Kidney (tissue), 22 donors: ENCODE measurements at places on chromosomes 1 and 21. TPM values are rescaled to one million over a fixed set of nuclear protein-coding genes. Genes with fewer than 3 reads are reported as not detected.

NENF gene
- polyA plus RNA-seq, result 210 TPM

CRNN gene
- not detected for polyA plus RNA-seq

MGST3 gene
- polyA plus RNA-seq, result 545 TPM

- no peak overlapping the region for H3K4me3 ChIP-seq
- H3K4me1 ChIP-seq, result no peaks in the 10 kb centered on the region
- no peaks in the 10 kb centered on the region for H3K36me3 ChIP-seq
- no peak overlapping the region for H3K27ac ChIP-seq
- H3K27me3 ChIP-seq, result no peaks in the 10 kb centered on the region
Observed at GRCh38 chr1:150049926-150050325, 17.6 kb upstream of the VPS45 start.

- DNase-seq, result no peak
- no peaks in the 10 kb centered on the region for H3K36me3 ChIP-seq
- H3K27me3 ChIP-seq, result no peaks in the 10 kb centered on the region
- no peak overlapping the region for H3K4me3 ChIP-seq
- no peak overlapping the region for H3K27ac ChIP-seq
Observed at GRCh38 chr21:37783016-37783415, 133.2 kb downstream of the KCNJ6 start.

- H3K4me1 ChIP-seq, result peaks cover 16% of the 10 kb centered on the region
- no peak for DNase-seq
- H3K27ac ChIP-seq, result no peak overlapping the region
- no peak overlapping the region for H3K4me3 ChIP-seq
- H3K36me3 ChIP-seq, result no peaks in the 10 kb centered on the region
- H3K27me3 ChIP-seq, result no peaks in the 10 kb centered on the region
Observed at GRCh38 chr1:67733681-67734322, 48.8 kb downstream of the GADD45A start.

DNA sequence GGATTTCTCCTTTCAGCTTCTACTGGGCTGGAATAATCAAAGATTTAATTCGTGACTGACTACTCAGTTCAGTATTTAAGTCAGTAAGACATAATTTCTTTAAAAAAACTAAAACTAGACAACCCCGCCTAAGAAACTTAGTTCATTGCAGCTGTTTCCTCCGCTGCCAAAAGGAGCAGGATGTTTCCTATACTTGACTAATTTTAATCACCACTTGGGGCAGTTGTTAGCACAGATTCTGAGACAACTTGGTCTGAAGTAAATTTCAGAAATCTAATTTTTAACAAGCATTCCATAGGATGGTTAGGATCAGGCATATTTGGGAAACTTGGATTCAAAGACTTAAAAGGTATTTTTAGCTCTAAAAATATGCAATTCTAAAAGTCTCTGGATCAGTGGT, 34.0 kb downstream of the EPRS1 start:
- H3K27ac ChIP-seq, result no peak overlapping the region
- DNase-seq, result no peak
- no peak overlapping the region for H3K4me3 ChIP-seq
- H3K27me3 ChIP-seq, result no peaks in the 10 kb centered on the region
- H3K36me3 ChIP-seq, result no peaks in the 10 kb centered on the region
- no peaks in the 10 kb centered on the region for H3K4me1 ChIP-seq
